Occipital lobe (tissue), 3 donors: ENCODE measurements at places on chromosomes 5 and 9. TPM values are rescaled to one million over a fixed set of nuclear protein-coding genes. Genes with fewer than 3 reads are reported as not detected.

DNA sequence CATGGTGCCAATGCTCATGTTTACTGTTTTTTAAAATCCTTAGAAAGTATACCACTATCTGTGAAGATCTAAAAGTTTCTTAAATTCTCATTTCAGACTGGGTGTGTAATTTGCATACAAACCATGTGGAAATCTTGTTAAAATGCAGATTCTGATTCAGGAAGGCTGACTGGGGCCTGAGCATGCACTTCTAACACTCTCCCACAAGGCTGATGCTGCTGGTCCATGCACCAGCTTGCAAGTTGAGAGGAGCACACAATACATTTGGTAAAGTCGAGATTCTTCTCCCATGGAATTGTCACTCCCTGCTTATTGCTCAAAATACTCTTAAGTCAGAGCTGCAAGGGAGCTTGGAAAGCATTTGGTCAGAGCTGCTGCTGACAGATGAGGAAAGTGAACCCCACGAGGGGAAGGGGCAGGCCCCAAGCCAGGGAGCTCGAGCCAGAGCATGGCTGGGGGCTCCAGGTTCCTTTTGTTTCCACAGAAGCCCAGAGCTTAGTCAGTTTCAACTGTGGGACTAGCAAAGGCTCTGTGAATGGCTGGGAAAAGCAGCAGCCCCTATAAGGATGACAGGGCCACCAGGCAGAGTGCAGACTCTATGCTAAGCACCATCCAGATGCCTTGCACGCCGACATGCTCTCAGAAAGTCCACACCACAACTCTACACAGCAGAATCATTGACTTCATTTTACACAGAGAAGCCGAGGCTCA, 93.5 kb upstream of the HAND1 start:
- DNase-seq: no peak

- no peak for DNase-seq
These were observed at the start of gene GNAQ for GRCh38 chr9:78031444-78031892. TSS of gene GNAQ (minus strand) at chr9:78031811. CDS start at chr9:78031235, 576 bp downstream.

DNA sequence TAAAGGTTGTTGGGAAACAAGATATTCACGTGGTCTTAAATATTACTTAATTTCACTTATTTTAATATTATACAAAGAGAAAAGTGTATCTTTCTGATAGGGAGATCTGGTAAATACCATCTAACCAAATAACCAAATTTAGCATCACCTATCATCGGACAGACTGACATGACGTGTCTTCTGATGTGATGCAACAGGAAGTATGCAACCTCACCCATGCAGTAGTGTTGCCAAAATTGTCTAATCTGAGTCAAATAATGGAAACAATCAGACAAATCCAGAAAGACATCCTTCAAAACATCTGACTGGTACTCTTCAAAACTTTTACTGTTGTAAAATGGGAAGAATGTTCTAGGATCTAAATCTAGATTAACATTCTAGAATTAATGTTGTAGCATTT, 148.0 kb downstream of the FGF1 start:
- no peak for DNase-seq

Gene SVEP1
- total RNA-seq: 5.3 TPM

Gene PRDM9
- total RNA-seq: not detected

DNA sequence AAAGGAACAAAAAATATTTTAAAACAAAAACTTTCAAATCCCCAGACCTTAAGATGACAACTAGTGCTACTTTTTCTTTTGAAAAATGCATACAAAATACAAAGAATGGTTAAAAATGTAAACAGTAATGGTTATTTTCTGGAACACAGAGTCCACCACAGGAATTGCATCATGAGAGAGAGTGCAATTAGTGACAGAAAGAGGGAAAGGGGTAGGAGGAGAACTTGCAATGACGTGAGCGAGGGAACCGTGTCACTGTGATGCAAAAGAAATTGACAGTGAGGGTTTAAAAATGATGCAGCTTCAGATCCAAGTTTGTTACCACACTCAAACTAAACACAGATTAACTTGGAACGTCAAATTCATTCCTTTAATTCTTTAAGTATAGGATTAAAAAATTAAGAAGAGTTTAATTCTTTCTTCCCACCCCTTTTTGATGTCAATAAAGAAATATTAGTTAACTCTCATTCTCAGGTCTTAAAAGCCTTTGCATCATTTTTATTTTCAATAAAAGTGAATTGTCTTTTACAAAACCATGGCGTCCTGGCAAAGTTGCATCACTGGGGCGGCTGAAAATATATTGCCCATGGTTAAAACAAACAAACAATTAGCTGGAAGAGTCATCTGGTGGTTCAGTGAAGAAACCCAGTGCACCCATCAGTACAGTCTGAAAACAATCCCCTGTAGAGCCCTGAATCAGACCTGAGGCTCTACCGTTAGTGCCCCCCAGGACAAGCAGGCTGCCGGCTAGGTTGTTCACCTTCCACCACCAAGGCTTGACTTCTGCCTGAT, 39.5 kb downstream of the MACROH2A1 start:
- DNase-seq: no peak

Gene TMEM232
- 19.3 TPM for total RNA-seq

- no peak for DNase-seq
These were observed 46.6 kb downstream of the CYFIP2 start for GRCh38 chr5:157312492-157312891.

- no peak for DNase-seq
These were observed 3.5 kb downstream of the SOWAHA start for GRCh38 chr5:132816554-132816953.

Gene PCDHA6
- 24.8 TPM for total RNA-seq

DNA sequence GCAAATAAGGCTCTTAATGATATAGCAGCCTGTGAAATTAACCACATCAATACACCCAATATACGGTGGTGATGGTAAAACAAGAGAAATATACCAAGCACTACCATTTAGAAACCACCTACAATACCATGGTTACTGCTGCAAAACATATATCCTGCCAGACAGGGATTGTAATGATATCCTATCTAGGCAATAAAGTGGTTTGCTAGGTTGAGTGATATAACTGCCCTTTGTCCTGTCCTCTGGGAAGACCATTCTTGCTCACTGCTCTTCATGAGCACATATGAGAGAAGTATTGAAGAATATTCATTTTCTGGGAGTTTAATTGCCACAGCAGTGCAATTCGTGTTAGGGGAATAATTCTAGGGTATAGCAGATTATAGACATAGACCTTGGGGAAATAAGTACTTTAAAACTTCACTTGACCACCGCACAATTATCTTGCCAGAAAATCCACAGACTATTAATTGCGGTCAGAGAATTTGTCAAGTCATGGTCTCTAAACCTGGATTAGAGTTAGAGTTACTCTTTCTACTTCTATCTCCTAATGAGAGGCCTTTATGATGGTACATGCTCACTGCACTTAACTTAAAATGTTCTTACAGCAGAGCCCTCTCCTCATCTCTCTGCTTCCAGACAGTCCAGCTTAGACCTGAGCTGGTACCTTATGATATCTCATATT, 413.0 kb downstream of the ZNF608 start:
- no peak for DNase-seq

Gene PCDHGA5
- 6.6 TPM for total RNA-seq

DNA sequence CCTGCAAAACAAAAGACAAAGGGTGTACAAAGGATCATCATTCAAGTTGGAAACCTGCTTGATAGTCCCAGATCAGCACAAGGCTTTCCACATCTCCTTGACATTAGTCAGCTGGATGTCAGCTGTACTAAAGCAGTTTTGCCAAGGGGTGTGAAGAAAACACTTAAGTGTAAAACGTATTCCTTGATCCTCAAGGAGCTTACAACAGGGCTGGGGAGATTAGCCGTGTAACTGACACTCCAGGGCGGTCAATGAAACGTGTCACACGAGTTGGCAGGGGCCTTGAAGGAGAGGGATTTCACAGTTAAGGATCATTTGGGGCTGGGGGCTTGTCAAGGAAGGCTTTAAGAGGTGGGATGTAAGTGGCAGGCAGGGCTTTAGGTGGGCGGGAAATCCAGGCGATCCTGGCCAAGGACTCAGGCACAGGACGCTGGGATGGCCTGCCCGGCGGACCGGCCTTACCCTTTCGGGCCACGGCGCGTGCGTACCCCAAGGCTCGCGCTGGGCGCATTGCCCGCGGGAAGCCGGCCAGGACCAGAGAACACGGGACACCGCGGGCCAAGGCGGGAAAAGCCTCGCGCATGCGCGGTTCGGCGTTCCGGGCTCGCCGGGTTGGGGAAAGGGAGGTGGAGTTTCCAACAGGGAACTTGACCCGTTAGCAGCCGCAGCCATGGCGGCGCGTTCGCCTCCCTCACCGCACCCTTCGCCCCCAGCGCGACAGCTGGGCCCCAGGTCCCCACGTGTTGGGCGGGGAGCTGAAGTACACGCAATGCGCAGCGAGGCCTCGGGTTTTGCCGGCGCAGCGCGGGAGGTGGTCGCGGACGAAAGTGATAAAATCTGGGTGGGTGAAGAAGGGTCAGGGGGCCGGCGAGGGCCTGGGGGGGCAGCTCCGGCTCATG, at the start of gene CNTLN:
Gene CNTLN, plus strand, starts transcription at position 645 of the 899 bp plus-strand sequence. Its CDS starts 26 bp downstream, at position 671.
- peak; percentile 76 for DNase-seq

DNA sequence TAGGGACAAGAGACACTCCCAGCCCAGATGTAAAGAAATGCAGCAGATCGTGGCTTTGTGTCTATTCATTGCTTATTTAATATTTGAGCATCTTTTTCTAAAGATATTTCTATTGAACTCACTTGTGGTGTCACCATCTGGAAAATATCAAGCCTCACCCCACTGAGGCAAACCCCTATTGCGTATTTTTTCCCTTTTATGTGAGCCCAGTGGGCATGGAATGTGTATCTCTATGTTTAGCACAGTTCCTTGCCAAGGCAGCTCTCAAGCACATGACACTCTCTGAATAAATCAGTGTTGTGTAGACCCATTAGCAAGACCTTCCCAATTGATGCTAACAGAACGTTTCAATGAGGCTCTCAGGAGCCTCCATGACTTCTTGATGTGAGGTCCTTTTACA, 81.6 kb downstream of the TMEM174 start:
- no peak for DNase-seq

DNA sequence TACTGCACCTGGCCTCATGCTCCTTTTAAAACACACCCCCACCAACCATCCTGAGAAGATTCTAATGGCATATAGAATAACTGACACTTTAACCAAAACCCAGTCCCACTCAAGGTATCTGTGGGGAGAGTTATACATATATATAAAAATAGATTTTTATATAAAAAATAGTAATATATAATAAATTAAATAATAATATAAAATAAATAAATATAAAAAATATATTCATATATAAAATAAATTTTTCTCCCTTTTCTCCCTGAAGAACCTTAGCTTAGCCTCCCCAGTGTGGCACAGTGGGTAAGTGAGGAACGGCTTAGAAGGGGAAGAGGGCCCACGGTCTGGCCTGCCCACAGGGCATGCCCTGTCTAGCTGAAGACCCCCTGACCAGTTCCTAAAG, 51.1 kb upstream of the SSBP2 start:
- no peak for DNase-seq

GRCh38 chr5:143352691-143353090, 50.8 kb downstream of the NR3C1 start:
- DNase-seq: no peak

DNA sequence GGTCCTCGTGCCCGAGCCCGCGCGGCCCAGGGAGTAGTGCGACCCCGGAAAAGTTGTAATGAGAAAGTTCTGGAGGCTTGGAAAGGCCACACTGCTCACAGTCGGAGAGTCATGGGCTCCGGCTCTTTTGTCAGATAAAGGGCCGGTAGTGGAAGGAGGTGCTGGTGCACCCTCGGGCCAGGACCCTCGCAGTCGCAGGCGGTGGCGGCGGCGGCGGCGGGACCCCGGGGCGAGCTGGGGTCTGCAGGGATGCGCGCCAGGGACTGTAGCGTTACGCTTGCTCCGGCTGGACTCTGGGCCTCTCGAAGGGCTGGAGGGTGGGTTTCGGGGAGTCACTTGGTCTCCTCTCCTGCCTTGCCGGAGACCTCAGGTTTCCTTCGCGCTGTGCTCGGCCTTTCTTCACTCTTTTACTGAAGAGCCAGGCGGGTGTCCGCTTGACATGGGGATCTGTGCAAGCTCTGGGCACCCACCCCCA, 1.5 kb downstream of the RORB start:
- DNase-seq: no peak

GRCh38 chr5:114099161-114099560, 262.7 kb upstream of the KCNN2 start:
- no peak for DNase-seq

DNA sequence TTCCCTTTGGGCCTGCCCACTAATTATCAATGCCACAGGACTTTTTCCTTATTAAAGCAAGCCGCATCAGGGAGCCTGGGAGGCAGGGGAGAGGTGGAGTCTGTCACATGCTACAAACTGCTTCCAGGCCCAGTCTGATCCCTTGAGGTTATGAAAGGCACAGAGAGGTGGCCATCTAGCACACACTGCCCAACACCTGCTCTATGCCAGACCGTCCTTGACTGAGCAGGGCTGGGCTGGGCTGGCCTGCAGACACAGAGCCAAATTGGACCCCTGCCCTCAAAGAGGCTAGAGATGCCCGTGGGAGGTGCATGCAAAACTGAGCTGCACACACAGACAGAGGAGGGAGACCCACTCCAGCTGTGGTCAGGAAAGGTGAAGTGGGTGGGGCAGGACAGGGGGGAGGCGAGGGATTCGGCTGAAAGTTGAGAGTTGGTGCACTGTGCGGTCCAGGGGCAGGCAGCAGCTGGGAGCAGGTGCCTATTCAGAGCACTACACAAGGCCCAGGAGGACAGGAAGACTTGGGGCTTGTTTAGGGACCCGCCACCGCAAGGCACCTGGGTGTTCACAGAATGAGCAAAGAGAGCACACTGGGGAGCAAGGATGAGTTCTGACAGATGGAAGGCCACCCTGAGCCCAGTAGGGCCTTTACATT, 36.4 kb upstream of the TCF7 start:
- no peak for DNase-seq

Gene FREM1
- total RNA-seq: 1.4 TPM

DNA sequence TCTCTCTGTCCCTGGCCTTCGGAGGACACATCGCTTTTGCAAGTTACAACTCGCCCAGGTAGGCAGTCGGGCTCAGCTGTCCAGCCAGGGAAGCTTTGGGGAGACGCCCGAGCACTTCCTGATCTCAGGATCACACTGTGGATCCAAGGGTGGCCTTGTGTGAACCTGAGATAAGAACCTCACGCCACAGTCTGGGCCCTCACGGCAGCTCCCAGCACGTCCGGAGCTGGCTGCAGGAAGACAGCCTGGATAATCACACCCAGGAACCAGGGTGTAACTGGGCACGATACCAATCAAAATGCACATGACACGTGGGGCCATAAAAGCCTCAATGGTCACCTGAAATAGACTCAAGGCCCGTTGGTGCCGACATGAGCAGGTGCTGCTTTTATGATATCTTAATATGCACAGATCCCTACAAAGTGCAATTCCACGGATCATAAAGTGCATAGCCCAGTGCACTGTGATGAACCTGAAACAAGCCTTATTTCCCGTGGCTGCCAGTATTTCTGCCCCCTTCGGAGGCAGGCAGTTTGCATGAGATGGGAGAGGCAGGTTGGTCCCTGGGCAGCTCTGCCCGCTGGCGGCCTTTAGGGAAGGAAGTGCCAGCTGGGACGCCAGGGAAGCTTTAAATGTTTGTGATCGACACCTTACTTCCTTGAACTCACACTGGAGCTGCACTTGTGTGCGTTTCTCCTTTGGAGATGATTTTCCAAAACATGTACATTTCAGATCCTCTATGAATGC, 14.5 kb downstream of the SLC6A18 start:
- no peak for DNase-seq

Gene WDR36
- 61.8 TPM for total RNA-seq
